ENCODE measurements at places on chromosomes 2 and 18.

DNA sequence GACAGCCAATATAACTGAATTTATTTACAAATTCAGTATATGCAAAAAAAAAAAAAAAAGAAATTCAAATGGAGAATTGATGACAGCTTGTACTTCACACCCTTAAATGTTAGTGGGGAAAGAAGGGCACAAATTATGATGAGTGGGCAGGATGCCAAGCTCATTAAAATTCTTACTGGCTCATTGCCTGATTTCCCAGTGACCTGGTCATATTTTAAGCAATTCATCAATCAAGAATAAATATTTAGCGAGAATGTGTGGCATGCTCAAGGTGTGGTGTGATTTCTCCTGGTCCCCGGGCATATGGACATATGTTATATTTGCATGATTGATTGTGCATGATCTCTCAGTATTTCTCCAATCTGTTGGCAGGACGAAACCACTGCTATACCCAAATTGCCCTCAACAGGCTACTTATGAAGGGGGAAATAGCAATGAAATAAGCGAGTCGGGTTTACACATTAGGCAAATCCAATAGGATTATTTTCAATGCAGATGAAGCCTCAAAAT is 883.0 kb downstream of the LRRTM4 start:
- no peak for DNase-seq

DNA sequence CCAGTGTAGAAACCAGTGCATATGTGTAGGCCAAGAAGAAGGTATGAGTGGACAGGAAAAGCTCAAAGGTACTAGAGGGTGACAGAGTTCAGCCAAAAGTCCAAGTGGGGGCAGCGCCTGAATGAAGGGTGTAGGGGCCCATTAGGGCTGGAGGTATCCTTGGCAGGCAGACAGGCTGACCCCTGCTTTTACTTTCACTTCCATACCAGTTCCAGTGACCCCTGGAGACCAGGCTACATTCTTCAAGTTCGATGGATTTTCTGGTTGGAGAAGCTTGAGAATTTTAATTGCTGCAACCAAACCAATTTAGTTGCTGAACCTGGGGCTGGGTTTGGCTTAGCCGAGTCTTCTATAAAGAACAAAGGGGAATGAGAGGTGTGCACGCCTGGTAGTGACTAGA is 42.3 kb upstream of the MRPL33 start:
- no peak for DNase-seq

GRCh38 chr2:32061430-32061829 is 1.9 kb upstream of the SPAST start:
- DNase-seq = no peak

- no peak for DNase-seq
Measured at GRCh38 chr2:175175896-175176295, 5.6 kb downstream of the ATP5MC3 start.

DNA sequence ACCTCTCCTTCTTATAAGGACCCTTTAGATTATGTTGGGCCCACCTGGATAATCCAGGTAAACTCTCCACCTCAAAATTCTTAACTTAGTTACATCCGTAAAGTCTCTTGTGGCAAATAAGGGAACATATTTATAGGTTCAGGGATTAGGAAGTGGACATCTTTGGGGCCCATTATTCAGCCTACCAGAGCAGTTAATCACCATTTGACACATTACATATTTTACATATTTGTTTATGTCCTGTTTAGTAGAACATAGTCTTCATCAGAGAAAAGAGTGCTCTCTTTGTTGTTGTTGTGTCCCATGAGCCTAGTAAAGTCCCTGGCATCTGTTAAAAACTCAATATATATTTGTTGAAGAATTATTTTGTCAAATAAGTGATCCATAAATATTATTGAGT is 134.0 kb upstream of the SPATS2L start:
- DNase-seq = no peak

DNA sequence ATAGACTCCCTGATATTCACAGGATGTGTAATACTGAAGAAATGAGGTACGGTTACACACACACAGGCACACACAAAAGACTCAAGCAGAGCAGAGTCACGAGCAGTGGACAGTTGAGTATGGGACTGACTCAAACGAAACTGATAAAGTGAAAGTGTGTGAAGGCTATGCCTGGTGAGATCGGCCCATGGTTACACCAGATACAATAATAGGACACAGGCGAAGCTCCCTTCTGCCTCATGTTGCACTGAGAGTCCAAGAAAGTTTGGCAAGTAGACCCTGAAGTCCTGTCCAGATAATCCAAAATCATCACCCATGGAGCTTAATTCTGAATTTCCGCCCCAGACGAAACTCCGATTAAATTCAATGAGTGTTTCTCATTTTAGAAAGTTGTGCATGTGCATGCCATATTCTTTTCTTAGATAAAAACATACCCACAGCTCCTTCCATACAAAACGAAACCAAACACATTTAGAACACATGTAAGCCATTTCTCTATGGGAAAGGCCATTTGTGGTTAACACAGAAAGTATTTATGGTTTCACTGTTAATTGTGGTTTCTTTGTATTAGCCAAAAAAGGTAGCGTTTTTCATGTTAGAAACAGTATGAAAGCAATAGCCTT is 567.6 kb downstream of the PLCL1 start:
- DNase-seq = no peak

GRCh38 chr2:18171191-18172139 is 293.0 kb downstream of the KCNS3 start:
- DNase-seq = no peak

- no peak for DNase-seq
Measured at GRCh38 chr2:129751409-129751808, 228.1 kb upstream of the RAB6C start.

DNA sequence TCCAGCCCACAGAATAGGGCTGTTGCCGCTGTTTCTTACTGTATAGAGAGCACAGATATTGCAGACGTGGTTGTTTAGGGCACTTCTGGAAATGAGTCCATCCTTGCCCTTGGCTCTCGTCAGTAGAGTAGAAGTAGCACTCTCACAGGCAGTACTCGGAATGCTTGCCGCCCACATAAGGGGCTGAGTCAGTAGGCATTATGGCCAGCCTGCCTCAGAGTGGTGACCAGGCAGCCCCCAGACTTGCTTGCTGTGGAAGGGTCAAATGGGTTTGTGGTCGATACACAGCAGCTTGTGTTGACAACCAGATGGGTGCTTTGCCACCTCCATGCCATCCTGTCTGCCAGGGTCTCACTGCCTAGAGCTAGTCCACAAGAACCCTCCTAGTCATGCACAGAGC is 38.7 kb downstream of the PLEKHB2 start:
- DNase-seq = no peak

GRCh38 chr2:201661366-201661765 is 18.1 kb upstream of the TMEM237 start:
- DNase-seq = no peak

DNA sequence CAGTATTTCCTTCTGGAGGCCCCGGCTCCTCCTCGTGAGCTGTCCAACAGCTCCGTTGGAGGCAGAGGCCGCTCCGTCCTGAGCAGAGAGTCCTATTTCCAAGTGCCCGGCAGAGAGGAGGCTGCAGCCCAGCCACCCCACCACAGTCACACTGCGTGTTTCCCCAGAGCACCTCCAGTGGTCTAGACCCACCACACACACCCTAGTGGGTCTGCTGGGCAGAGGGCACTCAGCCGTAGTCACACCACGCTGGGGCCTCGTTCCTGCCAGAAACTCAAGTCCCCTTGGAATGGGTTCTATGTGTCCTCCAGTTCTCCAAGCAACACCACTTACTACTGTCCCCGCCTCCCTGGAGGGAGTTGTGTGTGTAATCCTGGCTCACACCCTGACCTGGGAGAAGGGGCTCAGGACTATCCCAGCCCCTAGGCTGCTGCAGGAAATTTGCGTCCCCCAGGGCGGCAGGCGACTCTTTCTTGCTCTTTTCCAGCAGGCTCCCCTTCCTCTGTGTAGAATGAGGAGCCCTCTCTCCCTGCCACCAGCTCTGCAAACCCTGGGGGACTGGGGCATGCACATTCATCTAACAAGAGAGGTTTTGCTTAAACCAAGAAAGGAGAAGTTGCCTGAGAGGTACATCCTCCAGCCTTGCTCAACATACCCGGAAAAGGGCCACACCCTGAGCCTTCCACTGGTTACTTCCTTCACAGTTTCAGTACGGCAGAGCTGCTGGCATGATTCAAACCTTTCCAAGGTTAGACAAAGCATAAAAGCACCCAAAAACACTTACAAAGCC is 114.1 kb downstream of the NDUFA10 start:
- peak; percentile 58 for DNase-seq

DNA sequence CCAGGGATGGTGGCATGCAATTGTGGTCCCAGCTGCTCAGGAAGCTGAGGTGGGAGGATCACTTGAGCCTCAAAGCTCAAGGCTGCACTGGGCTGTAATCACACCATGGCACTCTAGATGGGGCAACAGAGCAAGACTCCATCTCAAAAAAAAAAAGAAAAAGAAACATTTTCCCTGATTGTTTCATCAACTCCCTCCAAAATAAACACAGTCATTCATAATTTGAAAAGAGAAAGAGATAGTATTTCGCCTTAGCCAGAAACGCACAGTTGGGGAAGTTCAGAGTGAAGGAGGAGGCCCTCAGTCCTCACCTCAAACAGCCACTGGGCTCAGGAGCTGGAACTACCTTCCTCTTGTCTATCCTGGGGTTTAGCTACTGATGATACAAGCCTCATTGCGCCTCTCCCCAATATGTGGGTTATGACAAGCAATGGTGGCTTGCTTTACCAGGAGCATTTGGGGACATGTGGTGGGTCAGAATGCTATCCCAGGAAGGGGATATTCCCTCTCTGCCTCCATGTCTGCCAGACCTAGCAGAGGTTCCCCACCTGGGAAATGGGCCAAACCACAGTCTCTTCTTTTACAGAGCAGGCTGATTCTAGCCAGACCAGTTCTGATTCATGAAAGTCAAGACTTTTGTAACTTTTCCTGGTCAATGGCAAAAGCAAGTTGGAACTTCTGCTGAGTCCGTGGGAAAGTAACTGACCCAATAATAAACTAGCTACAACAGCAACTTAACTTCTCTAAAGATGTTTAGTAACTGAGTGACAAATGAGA is 22.2 kb upstream of the TMEM87B start:
- peak; percentile 61 for DNase-seq

DNA sequence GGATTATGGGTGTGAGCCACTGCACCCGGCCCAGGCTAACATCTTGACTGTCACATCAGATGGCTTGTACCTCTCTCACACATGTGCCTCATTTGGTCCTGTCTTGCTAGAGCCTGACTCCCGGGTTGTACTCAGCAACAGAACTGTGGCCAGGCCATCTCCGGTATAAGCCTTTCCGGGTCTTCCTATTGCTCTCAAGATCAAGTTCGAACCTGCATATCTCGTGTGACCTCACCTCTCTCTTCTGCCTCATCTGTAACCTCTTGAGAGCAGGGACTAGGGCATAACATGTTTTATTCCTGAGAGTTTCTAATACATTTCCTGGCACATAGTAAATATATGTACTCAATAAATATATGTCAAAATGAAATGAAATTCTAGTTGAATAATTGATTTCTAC is 114.0 kb downstream of the ACAA2 start:
- no peak for DNase-seq

GRCh38 chr2:239169311-239170048 is 231.3 kb downstream of the HDAC4 start:
- peak; percentile 14 for DNase-seq

GRCh38 chr2:127106457-127106990 is 430 bp downstream of the BIN1 start:
- no peak for DNase-seq

- no peak for DNase-seq
Measured at GRCh38 chr2:11140492-11140891, 14.8 kb upstream of the SLC66A3 start.

DNA sequence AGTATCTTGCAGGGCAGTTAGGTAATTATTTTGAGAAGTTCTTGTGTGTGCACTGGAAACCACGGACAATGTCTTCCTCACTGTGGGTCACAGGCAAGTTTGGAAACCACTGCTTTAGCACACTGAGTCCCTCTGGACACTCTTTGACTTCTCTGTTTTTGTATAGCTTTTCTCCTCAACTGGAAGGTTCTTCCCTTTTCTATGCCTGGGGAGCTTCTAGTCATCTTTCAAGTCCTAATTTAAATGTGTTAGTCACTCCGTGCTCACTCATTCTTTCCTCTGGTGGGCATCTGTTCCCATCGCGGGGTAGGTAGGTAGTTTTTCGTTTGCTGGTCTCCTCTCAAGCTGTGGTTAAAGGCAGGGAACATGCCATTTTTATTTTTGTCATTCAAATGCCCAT is 32.1 kb downstream of the E2F6 start:
- DNase-seq = no peak

- DNase-seq = no peak
Measured at GRCh38 chr2:101829429-101829828, 131.9 kb downstream of the MAP4K4 start.

DNA sequence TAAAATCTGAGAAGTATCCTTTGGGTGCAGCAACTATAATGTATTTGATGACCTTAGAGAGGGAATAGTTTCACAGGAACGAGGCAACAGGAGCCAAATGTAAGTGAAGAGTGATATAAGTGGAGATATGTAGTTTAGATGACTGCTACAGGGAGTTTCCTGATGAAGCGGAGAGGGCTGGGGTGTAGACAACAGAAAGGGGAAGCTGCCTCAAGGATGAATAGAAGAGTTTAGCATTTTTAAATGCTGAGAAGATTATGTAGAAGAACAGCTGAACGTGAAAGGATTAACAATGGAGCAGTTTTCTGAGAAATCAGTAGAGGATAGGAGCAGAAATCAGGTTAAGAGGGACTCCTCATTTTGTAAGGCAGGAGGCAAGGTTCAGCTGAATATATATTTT is 133.3 kb downstream of the LCLAT1 start:
- DNase-seq = no peak

GRCh38 chr18:7082671-7083070 is 34.9 kb downstream of the LAMA1 start:
- DNase-seq = no peak

GRCh38 chr2:42865884-42866881 is 73.8 kb upstream of the HAAO start:
- peak; percentile 56 for DNase-seq

Data from femur (tissue), 1 donor.